GM23248 (cell line): ENCODE measurements at places on chromosomes 2 and 18. TPM values are rescaled to one million over a fixed set of nuclear protein-coding genes. Genes with fewer than 3 reads are reported as not detected.

DNA sequence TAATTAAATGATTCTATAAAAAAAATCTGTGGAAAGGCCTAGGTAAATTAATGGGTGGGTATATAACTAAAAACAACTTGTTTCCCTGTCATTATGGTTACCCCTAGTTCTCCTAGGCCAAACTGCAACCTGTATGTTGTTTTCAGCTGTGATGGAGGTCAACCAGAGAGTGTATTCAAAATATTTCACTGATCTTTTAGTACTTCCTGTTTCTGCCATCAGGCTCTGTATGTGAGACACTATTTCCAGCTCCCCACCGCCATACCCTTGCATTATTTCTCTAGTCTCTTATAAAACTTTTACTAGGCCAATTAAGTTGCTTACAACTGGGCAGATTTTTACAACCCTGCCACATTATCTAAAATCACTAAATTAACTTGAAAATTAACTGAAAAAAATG lies 21.0 kb upstream of the CDKL4 start:
- no peak for DNase-seq
- no peaks in the 10 kb centered on the region; the same call in 1 of the 2 replicates for H3K4me1 ChIP-seq
- H3K27me3 ChIP-seq, result no peaks in the 10 kb centered on the region
- H3K4me3 ChIP-seq, result no peak overlapping the region

GRCh38 chr2:45652090-45653031 lies 886 bp downstream of the PRKCE start:
- H3K27me3 ChIP-seq, result no peaks in the 10 kb centered on the region
- H3K4me1 ChIP-seq, result peaks cover 13% of the 10 kb centered on the region
- no peaks in the 10 kb centered on the region for H3K36me3 ChIP-seq
- peak overlapping the region; percentile 83 for H3K27ac ChIP-seq
- peak; percentile 75 for DNase-seq

GRCh38 chr2:219278655-219279150 lies 463 bp upstream of the DNAJB2 start:
- H3K27ac ChIP-seq, result peak overlapping the region; percentile 97
- peak overlapping the region; percentile 60 for H3K4me3 ChIP-seq
- H3K36me3 ChIP-seq, result no peaks in the 10 kb centered on the region
- H3K27me3 ChIP-seq, result no peaks in the 10 kb centered on the region
- no peak for DNase-seq

DNA sequence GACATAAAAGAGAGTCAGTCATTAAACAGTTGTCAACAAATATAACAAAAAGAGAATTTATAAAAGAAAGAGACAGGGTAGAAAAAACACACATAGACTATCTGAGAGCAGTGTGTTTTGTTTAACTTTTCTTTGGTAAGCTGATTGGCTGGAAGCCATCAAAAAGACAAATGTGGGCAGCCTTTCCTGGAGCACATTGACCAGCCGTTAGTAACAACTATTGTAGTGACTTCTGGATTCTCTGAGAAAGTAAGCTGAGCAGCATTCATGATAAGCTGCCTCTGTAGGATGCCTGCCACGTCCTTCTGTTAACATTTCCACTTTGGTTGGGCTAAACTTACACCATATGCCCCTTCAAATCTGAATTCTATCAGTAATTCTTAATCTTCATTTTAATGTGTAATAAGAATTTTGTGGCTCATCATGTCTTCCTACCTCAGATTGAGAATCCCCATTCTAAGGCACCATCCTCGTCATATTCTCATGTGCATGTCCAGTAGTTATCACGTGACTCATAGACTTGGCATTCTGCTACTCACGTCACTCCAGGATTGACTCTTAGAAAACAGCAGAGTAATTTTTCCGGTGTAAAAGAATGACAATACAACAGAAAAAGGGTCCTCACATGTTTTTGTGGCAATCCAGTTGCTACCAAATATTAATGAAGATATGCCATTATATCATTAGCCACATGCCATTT lies 43.4 kb upstream of the DNAJC10 start:
- H3K27ac ChIP-seq, result no peak overlapping the region
- H3K27me3 ChIP-seq, result no peaks in the 10 kb centered on the region
- peaks cover 9% of the 10 kb centered on the region; the same call in 1 of the 2 replicates for H3K4me1 ChIP-seq

GRCh38 chr18:22674272-22674671 lies 256.6 kb upstream of the CTAGE1 start:
- no peaks in the 10 kb centered on the region for H3K27me3 ChIP-seq
- H3K36me3 ChIP-seq, result no peaks in the 10 kb centered on the region
- DNase-seq, result peak; percentile 93
- H3K27ac ChIP-seq, result peak overlapping the region; percentile 60
- H3K4me1 ChIP-seq, result peaks cover 30% of the 10 kb centered on the region
- peak overlapping the region; percentile 5; the same call in 1 of the 2 replicates for H3K4me3 ChIP-seq

- no peak overlapping the region for H3K4me3 ChIP-seq
- H3K27ac ChIP-seq, result peak overlapping the region; percentile 66
- DNase-seq, result peak; percentile 82
- peaks cover 27% of the 10 kb centered on the region for H3K4me1 ChIP-seq
- no peaks in the 10 kb centered on the region for H3K36me3 ChIP-seq
Measured at GRCh38 chr2:102018823-102019445, 27.2 kb downstream of the IL1R2 start.

DNA sequence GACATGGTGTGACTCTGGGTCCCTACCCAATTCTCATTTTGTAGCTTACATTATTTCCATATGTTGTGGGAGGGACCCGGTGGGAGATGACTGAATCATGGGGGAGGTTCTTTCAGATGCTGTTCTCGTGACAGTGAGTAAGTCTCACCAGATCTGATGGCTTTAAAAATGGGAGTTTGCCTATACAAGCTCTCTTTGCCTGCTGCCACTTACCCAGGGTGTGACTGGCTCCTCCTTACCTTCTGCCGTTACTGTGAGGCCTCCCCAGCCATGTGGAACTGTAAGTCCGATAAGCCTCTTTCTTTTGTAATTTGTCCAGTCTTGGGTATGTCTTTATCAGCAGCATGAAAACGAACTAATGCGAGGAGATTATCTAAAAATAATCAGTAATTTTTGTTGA lies 1683.2 kb upstream of the SLC39A10 start:
- no peak for DNase-seq
- H3K27me3 ChIP-seq, result no peaks in the 10 kb centered on the region
- no peaks in the 10 kb centered on the region for H3K36me3 ChIP-seq
- no peak overlapping the region for H3K4me3 ChIP-seq
- H3K4me1 ChIP-seq, result no peaks in the 10 kb centered on the region

DNA sequence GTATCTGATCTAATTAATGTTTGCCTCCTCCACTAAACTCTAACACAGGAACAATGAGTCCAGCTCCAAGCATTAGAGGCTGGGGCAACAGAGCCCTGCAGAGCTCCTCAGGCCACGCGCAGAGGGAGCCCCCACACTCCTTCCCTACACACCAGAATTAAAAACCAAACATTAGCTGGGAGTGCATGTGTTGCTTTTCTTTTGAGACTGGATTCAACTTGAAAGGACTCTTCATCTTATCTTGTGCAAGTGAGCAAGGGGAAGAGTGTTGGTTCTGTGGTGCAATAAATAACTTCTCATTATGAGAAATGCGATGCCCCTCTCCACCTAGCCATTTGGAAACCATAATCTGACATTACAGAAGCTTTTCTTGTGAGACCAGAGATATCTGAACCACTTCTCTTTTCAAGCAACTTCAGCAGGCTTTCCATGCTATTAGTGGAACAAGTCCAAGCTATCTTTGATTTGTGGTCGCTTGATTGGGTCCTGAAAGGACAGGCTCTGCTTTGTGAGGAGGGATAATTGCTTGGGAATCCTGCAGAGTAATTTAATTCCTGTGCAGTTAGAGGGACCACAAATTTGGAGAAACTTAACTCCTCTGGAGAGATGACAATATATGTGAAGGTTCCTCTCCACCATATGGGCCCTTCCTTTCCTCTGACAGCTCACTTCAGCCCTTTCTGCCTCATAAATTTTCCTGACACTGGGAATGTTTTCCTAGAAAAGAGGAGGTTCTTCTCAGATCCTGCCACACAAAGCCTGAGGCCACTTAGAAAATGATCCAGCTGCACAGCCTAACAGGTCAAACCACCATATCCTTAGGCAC lies 112.5 kb downstream of the ATL2 start:
- no peak overlapping the region for H3K27ac ChIP-seq
- peaks cover 14% of the 10 kb centered on the region for H3K4me1 ChIP-seq
- no peaks in the 10 kb centered on the region for H3K36me3 ChIP-seq
- no peak for DNase-seq
- H3K27me3 ChIP-seq, result no peaks in the 10 kb centered on the region; the same call in 1 of the 2 replicates
- no peak overlapping the region for H3K4me3 ChIP-seq

DNA sequence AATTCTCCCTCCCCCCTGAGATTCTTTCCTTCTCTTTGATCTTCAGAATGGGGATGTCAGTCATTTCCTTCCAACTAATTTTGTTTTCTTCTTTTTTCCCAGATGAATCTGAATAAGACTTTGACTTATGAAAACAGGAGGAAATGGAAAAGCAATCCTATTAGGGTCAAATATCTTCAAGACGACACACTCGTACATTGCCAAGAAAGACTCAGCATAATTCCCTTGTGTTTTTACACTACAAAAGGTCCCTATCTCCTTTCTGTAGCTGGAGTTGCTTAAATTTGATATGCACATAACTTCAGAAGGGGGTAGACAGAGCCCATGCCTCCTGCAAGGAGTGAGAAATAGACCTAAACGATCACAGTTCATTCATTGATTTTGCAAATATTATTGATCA lies 230.3 kb upstream of the RBBP8 start:
- no peak for DNase-seq
- no peaks in the 10 kb centered on the region for H3K36me3 ChIP-seq
- peaks cover 15% of the 10 kb centered on the region for H3K4me1 ChIP-seq
- H3K27me3 ChIP-seq, result no peaks in the 10 kb centered on the region
- H3K27ac ChIP-seq, result no peak overlapping the region
- H3K4me3 ChIP-seq, result no peak overlapping the region

GRCh38 chr2:23375448-23375847 lies 9.5 kb upstream of the KLHL29 start:
- DNase-seq, result peak; percentile 17
- no peak overlapping the region for H3K27ac ChIP-seq
- H3K4me3 ChIP-seq, result no peak overlapping the region
- no peaks in the 10 kb centered on the region for H3K36me3 ChIP-seq
- H3K27me3 ChIP-seq, result no peaks in the 10 kb centered on the region

GRCh38 chr18:53411511-53411910 lies 813.0 kb downstream of the MBD2 start:
- no peak overlapping the region for H3K4me3 ChIP-seq
- H3K36me3 ChIP-seq, result no peaks in the 10 kb centered on the region
- no peak overlapping the region for H3K27ac ChIP-seq
- no peaks in the 10 kb centered on the region for H3K27me3 ChIP-seq
- DNase-seq, result no peak

SETBP1 gene
- 4.1 and 5.2 TPM in 2 replicates for total RNA-seq

UBXN2A gene
- total RNA-seq, result 11.9 and 17.2 TPM in 2 replicates
